ENCODE measurements at places on chromosomes 4 and X.

GRCh38 chr4:55143858-55144257 lies 18.5 kb upstream of the KDR start:
- DNase-seq, result no peak

- DNase-seq, result no peak
Observed at GRCh38 chr4:153729895-153730294, 29.9 kb downstream of the RNF175 start.

DNA sequence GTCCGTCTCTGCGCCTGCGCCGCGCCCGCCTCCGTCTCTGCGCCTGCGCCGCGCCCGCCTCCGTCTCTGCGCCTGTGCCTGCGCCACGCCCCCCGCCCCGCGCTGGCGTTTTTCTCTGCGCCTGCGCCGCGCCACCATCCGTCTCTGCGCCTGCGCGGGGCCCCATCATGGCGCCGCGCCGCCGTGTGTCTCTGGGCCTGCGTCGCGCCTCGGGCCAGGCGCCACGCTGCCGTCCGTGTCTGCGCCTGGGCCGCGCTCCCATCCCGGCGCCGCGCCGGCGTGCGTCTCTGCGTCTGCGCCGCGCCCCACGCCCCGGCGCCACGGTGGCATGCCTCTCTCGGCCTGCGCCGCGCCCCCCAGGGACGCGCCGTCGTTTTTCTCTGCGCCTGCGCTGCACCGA lies 51.8 kb upstream of the DUX4 start:
- no peak for DNase-seq

DNA sequence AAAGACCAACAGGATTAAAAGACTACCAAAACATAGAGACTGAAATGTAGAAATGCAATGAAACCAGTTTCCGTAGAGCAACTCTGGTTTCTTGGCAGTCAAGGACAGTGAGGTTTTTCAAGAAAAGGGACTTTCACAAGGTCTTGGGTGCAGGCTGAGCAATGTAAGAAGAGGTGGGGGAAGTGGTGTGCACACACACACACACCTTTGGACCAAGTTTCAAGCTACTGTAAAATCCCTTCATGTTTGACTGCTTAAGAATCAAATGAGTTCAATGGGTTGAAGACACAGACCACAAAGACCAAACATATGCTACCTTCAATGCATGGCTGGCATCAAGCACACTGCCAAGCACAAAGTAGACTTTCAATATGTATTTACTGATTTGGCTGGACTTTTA lies 17.8 kb upstream of the MCF2 start:
- DNase-seq, result no peak

DNA sequence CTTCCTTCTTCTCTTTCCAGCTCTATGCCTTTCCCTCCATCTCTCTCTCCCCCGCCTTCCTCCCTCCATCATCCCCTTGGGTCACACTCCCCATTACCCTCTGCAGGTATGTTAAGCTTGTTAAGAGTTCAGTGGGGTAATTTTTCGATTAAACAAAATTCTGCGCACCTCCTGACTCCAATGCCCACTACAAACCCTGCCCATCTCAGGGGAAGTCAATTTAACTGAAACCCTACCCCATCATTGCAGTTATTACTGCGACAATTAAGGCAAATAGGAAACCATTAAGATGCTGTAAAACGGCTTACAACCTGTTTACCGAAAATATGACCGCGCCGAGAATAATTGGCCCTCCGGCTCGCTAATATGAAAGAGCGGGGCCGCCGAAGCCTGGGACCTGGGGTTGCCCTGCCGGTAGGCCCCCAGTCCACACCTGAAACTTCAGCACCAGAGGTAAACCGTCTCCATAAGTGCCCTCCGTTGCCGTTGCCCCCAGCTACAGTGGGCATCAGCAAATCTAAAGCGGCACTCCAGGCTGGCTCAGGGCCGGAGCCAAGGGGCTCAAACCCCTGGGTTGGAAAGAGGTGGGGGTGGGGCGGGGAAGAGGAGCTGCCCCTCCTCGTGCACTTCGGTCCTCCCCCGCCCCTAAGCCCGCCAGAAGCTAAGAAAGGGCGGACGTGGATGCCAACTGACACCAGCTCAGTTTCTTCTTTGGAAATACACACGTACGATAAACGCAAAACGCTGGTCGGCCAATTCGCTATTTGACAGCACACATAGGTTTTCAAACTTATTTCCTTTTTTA lies 4.8 kb downstream of the ARX start:
- no peak for DNase-seq

DNA sequence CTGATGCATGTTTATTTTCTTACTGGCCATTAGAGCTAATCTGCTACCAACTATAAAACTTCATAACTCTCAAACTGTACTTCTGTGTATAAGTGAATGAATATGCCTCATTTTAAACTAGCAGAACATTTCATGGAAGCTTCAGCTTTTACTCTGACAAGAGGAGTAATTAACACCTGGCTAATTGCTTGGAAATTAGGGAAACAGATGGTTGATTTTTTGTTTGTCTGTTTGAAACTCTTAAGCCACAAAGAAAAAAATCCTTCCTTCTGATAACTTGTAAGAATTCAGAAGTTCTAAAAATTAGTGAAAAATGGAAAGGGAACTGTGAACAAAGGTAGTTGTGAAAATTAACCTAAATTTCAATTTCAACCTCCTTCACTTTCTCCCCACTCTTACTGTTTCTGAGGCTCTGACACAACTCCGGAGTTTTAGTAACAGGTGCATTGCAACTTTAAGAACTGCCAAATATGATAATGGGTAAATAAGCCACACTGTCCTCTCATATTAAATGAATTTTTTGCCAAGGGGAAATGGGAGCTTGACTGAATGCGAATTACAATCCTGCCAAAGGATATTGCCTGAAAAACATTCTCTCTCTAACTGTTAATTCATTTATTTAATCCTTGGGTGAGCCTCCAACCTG lies 1.0 kb downstream of the EGF start:
- DNase-seq, result no peak

GRCh38 chr4:57156242-57156990 lies 46.2 kb upstream of the IGFBP7 start:
- no peak for DNase-seq

- DNase-seq, result no peak
Observed at GRCh38 chr4:71604785-71605184, 179.1 kb downstream of the GC start.

DNA sequence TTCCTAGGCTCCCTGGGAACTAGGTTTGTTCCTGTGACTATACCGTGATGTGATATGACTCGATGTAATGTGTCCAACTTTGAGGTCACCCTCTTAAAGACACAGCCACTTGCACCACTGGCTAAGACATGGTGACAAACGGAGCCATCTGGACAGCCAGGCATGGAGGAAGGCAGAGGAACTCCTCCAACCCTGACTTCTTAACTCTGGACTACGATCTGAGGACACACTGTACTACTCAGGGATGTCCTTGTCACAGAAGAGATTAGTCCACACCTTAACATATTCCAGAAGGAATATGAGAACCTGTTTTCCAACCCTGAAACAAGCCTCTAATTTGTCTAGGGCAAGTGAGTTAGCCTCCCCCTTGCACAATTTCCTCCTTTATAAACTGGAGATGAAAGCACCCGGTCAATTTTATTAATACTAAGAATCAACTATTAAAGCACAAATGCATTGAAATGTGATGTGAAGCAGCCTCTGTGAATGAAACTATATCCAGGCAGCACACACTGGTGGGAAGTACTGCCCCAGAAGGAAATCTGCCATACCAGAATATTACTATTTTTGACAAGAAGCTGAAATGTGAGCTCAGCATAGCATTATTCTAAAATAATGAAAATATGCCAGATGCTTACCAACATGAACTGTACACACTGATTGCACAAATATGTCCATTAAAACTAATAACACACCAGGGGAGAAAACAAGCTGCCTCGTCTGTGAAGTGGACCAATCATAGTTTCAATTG lies 47.3 kb downstream of the TSPAN5 start:
- no peak for DNase-seq

DNA sequence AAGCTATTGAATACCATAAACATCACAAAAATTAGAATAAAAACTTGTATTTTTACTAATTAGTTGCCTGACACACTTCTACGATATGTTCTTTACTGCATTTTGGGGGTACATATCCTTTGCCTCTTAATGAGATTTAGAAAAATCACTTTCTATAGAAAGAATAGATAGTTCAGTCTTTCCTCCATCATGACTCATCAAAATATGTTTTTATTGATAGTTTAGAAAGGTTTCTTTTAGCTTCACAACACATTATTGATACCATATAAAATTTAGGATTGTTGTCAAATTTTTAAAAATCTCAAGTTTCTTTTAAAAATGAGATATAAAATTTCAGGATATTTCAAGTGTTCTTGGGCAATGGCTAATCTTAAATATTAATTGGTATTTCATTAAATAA lies 74.5 kb upstream of the NOCT start:
- DNase-seq, result no peak

- DNase-seq, result no peak
Observed at GRCh38 chr4:73743795-73744194, 3.4 kb downstream of the CXCL8 start.

- DNase-seq, result no peak
Observed at GRCh38 chrX:155246748-155247147, 17.5 kb downstream of the RAB39B start.

- DNase-seq, result no peak
Observed at GRCh38 chrX:114591121-114591520, 7.2 kb downstream of the HTR2C start.

DNA sequence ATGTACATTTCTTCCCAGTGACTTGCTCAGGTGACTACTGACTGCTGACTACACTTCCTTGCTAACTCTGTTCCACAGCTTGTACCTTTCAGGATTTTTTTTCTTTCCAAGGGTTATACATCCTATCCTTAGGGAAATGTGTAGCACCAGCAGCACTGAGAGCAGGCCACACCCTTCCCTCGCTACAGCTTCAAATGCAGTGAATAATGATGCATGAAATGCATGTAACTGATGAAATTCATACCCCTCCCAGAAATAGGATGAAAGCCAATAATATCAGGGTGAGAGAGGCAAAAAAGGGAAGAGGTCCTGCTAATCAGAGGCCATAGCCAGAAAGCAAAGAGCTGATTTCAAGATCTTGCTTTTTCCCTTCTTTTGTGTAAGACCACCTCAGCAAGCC lies 6.2 kb upstream of the FGF16 start:
- no peak for DNase-seq

DNA sequence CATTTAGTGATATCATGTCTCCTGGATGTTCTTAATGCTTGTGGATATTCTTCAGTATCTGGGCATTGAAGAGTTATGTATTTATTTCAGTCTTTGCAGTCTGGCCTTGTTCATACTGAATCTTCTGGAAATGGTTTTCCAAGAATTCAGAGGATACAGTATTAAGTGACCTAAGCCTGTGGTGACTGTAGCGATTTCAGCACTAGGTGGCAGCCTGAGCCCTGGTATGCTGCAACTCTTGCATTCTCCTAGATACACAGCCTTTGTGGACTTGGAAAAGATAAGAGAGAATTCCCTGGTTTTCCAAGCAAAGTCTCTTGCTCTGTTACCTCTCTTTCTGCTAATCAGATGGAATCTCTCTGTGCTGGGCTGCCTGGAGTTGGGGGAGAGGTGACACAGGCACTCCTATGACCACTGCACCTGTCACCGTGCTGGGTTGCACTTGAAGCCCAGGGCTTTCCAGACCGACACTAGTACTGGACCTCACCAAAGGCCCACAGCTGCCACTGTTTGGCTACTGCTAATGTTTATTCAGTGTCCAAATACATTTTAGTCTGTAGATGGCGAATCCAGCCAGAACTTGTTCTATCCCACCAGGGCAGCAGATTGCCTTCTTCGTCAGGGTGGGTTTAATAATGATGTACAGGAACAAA lies 19.3 kb upstream of the SPIN2A start:
- DNase-seq, result peak; percentile 9

DNA sequence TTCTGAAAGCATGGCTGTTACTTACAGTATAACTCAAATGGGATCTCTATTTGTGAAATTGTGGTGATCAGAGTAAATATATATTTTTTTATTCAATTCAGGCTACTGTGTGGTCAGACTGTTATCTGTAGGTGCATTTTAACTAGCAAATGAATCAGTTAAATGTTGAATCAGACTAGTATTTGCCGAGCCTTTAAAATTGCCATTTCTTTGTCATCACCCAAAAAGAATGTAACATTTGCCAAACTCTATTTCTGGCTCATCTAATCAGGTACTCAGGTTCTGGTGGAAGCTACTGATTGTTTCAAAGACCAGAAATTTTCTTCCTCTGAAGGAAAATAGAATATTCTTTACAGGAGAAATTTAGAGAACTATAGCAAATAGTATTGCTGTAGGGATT lies 1.8 kb upstream of the NAA15 start:
- DNase-seq, result no peak

DNA sequence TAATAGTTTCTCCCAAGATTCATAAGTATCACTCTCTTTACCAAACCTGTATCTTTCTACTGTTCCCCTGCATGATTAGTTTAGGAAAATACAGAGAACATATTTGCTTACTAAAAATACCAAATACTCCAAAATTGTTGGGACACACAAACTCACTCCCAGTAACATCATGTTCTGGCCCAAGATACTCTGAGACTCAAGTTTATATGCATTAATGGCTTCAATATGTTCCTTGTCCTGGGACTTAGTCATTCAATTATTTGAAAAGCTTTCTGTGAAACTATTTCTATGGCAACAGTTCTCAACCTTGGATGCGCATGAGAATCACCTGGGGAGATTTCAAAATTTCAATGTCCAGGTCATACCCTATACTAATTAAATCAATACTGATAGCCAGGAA lies 138.9 kb upstream of the PTCHD1 start:
- DNase-seq, result no peak

DNA sequence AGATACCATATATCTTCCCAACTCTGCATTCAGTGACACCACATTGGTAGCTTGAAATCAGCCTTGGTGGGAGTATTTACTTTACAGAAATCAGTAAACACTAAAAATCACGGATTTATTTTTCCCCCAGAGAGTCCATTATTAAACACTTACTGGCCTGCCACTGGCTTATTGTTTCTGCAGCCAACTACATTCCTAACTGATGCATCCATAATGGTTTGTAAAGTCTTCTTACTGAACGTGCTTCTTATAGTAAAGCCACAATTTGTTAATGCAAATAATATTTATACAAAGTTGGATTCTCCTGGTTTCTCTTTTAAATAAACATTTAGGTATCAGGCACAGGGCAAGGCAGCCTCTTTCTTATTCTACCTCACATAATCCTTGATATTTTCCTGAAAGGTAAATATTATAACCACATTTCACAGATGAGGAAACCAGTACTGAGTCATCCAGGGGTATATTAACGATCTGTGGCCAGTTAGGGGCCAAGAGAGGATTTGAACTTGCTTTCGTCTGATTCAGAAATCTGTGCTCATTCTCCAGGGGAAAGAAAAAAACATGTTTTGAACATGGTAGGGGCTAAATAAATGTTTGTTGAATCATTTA lies 136.5 kb downstream of the RAB28 start:
- no peak for DNase-seq

DNA sequence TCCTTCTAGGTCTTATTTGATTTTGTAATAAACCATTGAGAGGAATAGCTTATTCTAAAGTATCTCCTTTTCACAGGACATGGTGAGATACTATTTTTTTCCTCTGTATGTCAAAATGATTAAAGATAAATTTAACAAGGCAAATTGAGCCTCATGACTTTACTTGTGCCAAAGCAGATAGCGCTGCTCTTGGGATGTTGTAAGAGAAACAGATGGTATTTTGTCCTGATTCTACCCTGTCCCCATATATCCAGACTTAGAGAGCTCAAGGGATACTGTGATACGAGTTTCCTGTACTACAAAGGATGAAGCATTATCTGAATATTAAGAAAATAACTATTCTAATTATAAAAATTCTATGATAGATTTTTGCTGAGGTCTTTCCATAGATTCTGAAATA lies 34.0 kb downstream of the EMCN start:
- no peak for DNase-seq

GRCh38 chr4:119099227-119099810 lies 36.3 kb upstream of the MYOZ2 start:
- no peak for DNase-seq

Data from NCI-H2107 (cell line).